ENCODE measurements at places on chromosomes 7 and 10.

DNA sequence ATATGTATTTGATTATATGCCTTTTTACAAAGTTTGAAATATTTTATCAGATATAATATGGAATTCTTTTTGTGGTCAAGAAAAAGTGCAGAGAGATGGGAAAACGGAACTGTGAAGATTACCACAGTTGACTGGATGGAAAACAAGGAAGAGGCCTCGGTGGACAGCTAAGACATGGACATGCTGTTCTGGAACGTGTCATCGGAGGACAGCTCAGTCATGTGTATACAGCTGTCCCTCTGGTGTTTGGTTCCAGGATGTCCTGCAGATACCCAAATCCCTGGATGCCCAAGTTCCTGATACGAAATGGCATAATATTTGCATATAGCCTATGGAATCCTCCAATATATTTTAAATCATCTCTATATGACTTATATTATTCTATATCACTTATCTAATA lies 49.4 kb downstream of the TRIL start:
- no peak for DNase-seq

DNA sequence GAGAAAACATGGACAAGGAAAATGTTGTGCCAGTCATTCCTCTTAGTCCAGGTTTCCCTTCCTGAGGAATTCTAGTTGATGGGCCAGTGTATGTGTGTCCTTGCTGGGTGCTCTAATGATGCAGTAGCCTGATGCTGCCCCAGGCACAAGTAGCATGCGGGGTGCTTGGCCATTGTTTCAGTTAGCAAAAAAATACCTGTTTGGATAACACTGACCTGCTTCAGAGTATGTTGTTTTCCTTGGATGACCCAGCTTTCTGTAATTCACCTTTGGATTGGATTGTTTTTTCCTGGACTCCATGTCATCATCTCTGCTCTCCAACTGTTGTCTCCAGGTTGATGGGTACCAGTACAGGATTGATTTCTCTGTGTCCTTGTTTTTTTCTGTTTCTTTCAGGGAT lies 169.2 kb downstream of the SND1 start:
- no peak for DNase-seq

DNA sequence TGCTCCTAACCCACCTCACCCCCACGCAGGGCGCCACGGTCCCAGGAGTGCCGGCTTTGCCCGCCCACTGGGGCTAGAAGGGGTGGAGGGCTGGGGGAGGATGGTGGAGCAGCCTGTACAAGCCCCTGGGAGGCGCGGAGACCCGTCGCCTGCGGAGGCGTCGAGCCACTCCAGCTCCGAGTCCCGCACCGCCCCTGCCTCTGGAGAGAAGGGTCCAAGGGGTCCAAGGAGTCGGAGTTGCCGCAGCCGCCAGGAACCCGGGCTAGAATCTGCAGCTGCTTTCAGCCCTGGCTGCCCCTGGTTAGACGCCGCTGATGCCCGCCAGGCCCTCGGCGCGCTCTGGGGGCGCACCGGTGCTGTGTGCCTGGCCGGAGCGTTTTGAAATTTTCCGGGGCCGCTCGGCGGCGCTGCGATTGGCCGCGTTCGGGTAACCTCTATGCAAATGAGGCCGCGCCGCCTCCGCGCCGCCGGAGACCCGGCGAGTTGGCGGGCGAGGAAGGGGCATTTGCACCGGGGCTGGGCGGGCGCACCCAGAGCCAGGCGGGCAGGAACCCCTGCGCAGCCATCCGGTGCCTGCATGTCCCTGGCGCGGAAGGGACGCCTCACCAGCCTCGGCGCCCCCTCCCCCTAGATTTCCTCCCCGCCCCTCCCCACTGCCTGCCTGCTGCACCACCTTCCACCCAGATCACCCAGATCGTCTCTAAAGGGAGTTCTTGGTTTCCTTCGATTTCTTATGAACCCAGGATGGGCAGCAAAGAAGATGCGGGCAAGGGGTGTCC lies at the start of gene HMX2:
Gene HMX2, plus strand, starts transcription at position 502 of the 779 bp plus-strand sequence. Its CDS starts 243 bp downstream, at position 745.
- DNase-seq, result no peak

DNA sequence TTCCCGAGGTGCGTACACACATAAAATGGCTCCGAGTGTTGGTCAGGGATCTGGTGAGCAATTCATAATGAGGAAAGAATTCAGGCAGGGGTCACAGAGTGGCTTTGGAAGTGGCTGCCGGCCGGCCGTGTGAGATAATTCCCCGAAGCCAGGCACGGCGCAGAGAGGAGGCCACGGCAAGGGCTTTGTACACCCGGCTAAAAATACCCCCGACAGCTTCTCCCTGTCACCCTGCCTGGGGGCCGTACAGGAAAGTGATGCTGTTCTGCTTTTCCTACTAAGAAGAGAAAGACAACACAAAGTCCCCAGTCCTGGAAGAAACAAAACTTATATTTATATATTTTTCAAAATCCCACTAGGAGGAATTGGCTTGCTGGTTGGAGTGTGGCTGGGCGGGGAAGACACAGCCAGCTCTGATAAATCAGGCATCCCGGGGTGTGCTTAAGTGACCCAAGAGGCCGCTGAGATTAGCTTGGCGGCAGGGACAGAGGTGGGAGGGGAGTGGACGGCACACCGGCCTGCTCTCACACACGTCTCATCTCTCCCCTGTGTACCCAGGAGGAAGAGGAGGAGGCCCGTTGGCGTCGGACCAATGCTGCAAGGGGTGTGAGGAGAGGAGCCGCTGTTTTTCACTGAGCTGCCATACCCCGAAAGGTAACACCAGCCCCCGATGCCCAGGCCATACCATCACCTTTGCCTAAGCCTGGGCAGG lies 70.5 kb downstream of the ZMIZ1 start:
- peak; percentile 82 for DNase-seq

DNA sequence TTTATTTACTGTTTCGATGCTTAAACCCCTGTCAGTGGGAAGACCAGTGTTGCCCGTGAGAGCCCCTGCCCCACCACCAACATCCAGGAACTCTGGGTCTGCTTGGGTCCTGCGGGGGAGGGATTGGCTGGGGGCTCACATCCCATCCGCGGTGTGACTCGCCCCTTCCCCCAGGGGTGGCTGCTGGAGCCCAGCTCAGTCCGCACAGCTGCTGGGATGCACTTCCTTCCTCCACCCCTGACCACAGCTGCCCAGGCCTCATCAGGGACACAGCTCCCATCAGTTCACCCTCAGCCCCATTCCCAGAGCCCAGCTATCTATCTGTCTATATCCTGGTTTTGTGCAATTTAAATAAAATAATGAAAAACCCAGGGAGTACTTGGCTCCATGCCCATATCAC lies 54.5 kb downstream of the JAKMIP3 start:
- DNase-seq, result no peak

GRCh38 chr10:104113376-104113956 lies 8.5 kb upstream of the SFR1 start:
- no peak for DNase-seq

DNA sequence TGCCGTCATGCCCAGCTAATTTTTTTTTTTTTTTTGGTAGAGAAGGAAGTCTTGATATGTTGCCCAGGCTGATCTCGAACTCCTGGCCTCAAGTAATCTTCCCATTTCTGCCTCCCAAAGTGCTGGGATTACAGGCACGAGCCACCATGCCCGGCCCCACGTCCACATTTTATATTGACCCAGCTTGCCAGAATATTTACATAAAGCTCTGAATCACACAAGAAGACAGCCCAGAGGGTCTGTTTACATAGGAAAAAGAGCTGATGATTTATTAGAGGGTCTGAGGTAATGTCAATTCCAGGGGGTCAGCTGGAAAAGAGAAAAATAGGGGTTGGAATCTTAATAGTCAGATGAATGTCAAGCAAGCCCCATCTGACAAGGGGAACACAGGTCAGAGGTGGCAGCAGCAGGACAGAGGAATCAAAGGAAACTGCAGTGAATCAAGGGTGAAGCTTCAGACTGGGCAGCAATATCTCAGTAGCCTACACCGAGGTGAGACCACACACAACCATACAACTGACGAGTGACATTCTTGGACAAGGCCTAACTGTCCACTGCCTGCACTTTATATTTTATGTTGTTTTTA lies 15.8 kb upstream of the SLF2 start:
- DNase-seq, result no peak
